Foreskin fibroblast (primary cell): ENCODE measurements at places on chromosomes 5 and 9.

DNA sequence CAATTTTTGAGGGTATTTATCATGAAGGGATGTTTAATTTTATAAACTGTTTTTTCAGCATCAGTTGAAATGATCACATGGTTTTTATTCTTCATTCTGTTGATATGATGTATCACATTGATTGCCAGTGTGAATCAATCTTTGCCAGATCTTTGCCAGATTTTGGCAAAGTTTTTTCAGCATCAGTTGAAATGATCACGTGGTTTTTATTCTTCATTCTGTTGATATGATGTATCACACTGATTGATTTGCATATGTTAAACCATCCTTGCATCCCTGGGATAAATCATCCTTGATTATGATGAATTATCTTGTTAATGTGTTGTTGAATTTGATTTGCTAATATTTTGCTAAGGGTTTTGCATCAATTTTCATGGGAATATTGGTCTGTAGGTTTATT is 140.9 kb upstream of the TAS2R1 start:
- DNase-seq, result no peak

GRCh38 chr5:35218981-35219380 is 11.3 kb downstream of the PRLR start:
- no peak for DNase-seq

- DNase-seq, result no peak
Measured at GRCh38 chr9:121840838-121841760, 189.7 kb downstream of the DAB2IP start.

- no peak for DNase-seq
Measured at GRCh38 chr5:133992429-133993155, 12.2 kb downstream of the VDAC1 start.

- DNase-seq, result no peak
Measured at GRCh38 chr5:124057724-124058231, 545.8 kb downstream of the CSNK1G3 start.

DNA sequence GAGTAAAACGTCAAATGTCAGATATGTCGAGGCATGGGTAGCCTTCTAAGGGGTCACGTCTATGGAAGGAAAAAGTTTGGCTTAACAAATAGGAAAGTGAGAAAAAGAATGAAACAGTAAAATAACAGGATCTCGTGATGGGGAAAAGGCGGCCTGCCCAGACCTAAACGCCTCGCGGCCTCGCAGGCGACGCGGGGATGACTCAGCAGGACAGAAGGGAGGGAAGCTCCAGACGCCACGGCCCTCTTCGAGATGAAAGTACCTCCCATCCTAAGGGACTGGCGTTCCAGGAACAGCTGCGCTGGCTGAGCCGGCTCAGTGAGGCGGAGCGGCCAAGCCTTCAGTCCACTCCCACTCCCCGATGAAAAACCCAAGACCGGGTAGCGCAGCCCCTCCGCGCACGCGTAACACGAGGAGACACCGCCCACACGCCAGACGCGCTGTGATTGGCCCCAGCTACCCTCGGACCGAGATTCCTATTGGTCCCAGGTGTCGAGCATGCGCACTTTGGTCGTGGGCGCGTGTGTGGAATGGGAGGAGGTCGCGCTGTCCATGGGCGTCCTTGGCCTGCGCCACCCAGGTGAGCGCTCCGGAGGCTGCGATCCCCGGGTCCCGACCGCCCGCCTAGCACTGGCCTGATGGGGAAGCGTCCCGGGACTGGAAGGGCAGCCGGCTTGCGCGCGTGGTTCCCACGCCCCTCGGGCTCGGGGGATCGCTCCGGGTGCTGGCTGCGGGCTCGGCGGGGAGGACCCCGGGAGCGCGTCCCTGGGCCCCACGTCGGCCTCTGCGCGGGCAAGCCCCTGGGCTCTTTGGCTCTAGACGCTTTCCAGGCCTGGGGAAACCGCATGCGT is 588.5 kb downstream of the MTRR start:
- DNase-seq, result peak; percentile 99

DNA sequence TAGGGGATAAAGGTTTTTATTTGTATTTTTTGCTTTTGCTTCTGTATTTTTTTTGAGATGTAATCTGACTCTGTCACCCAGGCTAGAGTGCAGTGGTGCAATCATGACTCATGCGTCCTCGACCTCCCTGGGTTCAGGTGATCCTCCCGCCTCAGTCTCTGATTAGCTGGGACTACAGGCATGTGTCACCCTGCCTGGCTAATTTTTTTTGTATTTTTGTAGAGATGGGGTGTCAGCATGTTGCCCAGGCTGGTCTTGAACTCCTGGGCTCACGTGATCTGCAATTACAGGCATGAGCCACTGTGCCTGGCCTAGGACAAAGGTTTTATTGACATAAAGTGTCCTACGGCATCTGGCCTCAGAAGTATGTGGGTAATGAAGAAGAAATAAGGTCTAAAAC is 297.1 kb upstream of the C9orf72 start:
- DNase-seq, result no peak

DNA sequence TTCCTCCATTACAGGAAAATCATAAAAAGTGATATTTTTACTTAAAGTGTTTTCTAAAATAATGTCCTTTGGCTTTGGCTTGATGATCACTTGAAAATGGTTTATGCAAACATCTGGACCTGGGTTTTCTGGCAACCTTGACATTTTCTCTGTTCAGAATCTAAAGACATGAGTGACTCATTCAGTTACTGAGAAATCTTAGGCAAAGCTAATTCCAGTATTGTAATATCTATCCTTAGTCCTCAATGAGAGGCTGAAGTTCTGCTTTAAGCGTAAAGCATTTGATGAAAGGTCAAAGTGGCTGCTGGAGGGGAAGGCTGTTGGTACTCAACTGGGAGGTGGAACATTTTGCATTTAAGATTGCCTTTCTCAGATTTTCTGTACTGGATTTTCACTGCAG is 2.3 kb downstream of the MAN2A1 start:
- DNase-seq, result peak; percentile 74

DNA sequence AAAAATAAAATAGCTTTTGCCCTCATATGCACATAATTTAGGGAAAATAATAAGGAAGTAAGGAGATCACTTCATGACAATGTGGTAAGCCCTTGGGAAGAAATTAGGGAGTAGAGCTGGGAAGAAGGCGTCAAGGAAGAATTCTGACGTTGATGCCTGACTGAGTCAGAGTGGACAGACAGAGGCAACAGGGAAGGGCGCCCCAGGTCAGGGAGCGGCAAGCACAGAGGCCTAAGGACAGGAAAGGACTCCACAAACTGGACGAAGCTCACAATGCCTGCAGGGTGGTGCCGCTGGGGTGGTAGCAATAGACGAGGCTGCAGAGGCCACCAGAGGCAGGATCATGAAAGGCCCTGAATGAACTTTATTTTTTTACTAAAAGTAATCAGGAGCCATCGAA is 7.6 kb downstream of the DRD1 start:
- DNase-seq, result no peak

GRCh38 chr5:17893026-17893635 is 258.9 kb downstream of the TAF11L14 start:
- no peak for DNase-seq

DNA sequence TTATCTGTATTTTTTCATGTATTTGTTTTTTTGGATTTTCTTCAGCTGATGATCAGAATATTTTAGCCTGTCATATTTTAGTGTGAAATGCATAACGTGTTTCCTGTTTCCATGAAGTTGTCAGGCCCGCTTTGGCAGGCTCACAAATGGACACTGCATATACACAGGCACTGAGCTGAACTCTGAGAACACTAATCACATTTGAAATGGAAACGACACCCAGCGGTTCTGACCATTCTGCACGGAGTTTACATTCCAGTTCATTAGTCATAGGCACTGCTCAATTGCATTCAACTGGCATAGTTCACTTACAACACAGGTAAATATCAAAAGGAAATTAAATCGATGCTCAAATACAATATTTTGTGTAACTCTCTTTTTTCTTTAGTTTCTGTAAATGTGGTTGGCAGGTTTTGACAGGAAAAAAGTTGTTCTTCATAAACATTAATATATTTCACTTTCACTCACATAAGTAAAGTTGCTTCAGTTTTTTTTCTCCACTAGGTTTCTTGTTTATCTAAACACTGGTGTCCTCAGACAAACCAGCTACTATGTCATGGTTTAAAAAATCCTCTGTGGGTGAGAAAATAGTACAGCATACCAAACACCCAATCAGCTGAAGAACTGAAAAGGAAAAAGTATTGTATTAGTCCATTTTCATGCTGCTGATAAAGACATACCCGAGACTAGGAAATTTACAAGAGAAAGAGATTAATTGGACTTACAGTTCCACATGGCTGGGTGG is 559.0 kb upstream of the DAP start:
- no peak for DNase-seq

DNA sequence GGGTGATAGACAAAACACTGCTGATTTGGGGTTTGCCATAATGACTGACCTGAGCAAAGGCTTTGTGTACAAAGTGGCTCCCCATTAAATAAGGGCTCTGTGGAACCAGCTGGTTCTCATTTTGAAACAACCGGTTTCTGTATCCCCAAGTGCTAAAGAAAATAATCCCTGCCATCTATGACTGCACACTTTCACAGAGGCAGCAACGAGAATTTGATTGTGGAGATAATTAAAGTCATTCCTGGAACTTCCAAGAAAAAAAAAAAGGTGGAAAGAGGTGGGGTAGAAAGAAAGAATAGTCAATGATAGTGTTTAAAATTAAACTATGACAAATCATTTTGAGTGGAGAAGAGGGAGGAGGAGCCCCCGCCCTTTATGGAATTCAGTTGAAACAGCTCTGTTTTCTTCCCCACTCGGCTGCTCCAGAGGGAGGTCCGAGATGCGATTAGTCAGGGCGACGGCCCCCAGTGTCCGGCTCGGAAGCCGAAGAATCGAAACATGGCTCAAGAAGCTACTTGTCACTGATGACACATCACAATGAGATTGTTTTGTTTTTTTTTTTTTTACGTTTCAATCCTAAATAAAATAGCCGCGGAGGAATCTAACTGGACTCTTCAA is 38.4 kb downstream of the EBF1 start:
- DNase-seq, result peak; percentile 82

GRCh38 chr5:178288401-178289368 is 56.1 kb upstream of the PHYKPL start:
- DNase-seq, result no peak

- no peak for DNase-seq
Measured at GRCh38 chr9:82140471-82140870, 151.9 kb downstream of the SPATA31D1 start.

DNA sequence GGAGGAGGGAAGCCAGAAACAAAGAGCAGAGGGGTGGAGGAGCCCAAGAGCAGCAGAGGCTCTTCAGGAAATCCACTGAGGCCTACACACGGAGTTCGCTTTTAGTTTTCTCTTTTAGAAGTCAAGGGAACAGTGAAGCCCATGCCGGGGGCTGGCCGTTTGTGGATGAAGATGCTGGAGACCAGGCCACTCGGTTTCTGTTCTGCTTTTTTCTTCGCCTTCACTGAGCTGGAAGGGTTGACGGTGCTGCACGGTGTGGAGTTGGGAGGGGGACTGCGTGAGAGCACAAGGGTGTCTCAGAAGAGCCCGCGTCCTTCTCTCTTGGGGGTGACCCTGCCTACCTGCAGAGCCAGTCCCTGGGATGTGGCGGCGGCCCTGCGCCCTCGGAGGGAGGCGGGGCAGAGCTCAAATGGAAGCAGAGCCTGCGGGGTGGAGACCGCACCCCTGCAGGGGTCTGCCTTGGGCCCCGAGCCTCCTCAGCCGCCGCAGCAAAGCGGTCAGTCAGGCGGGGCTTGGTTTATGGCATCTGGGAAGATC is 68.5 kb upstream of the CACNA1B start:
- no peak for DNase-seq

GRCh38 chr9:6921315-6921714 is 163.5 kb downstream of the KDM4C start:
- no peak for DNase-seq

DNA sequence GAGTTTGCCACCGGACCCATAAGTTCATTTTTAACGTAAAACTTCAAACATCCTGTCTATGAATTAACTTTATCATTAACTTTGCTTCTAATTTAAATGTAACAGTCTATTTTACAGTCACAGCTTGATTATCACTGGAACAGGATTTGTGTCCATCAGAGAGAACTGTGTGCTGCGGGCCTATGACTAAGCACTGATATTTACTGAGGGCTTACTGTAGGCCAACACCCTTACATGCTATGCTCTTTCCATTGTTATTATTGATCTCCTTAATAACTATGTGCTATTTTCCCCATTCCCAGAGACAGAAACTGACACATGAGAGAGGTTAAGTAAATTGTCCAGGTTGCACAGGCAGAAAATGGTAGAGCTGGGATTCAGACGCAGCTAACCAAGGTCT is 24.0 kb upstream of the GPR151 start:
- DNase-seq, result no peak

GRCh38 chr9:21317956-21318923 is 13.1 kb upstream of the IFNA5 start:
- peak; percentile 35 for DNase-seq

- no peak for DNase-seq
Measured at GRCh38 chr5:56612353-56612752, 203.0 kb upstream of the MAP3K1 start.

- no peak for DNase-seq
Measured at GRCh38 chr9:34499076-34499475, 23.7 kb downstream of the ENHO start.

DNA sequence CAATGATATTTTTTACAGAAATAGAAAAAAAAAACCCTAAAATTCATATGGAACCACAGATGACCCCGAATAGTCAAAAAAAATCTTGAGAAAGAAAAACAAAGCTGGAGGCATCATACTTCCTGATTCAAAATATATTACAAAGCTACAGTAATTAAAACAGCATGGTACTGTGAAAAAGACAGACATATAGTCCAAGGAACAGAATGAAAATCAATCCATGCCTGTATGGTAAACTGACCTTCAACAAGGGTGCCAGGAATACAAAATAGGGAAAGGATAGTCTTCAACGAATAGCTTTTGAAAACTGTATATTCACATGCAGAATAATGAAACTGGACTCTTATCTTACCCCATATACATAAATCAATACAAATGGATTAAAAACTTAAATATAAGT is 307.5 kb downstream of the MCTP1 start:
- DNase-seq, result no peak

GRCh38 chr5:128966846-128967245 is 1.6 kb downstream of the SLC27A6 start:
- no peak for DNase-seq
